ENCODE measurements at places on chromosomes 16 and 17. TPM values are rescaled to one million over a fixed set of nuclear protein-coding genes. Genes with fewer than 3 reads are reported as not detected.

GRCh38 chr16:57284209-57284951 is at the start of gene PLLP:
Gene PLLP (minus strand): TSS chr16:57284672. CDS start chr16:57284540, 132 bp downstream.
- peak; percentile 64 for ATAC-seq

DNA sequence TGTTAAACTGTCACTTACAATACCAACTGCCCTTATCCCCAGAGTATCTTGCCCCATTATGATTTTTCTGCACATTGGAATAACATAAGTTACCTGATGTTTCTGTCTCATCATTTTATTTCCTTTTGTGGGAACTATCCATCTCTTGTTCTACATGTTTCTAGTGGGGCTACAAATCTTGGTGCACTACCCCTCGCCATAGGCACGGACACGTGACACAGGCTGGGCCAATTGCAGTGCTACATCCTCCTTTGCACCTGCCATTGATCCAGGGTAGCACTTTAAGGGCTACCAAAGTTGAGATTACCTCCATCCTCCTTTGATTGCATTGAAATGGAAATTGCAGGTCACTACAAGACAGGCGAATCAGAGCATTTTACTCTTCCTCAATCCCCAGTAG is 14.2 kb upstream of the SYT17 start:
- no peak for ATAC-seq

DNA sequence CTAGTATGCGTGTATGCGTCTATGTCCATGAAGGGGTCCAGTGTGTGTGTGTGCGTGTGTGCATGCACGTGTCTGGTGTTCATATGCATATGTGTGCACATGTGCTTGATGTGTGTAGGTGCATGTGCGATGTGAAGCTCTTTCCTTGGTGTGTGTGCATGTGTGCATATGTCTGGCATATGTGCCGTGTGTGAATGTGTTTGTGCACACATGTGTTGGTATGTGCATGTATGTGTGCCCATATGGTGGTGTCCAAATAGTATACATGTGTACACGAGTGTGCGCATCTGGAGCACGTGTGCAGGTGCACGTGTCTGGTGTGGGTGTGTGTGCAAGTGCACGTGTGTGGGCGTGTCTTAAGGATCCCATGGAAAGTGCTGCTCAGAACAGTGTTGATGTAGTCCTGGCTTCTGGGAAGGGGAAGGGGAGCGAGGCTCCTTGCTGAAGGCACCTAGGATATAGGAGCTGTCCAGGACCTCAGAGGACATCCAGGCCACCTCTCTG is 17.0 kb downstream of the CACNA1G start:
- no peak for ATAC-seq

GRCh38 chr17:73586275-73586832 is 57.9 kb downstream of the SDK2 start:
- no peak for ATAC-seq

- ATAC-seq, result peak; percentile 98
These were observed at the start of gene WBP2 for GRCh38 chr17:75855310-75856061. Gene WBP2 (minus strand): TSS chr17:75855335. CDS start chr17:75855297, 38 bp downstream.

DNA sequence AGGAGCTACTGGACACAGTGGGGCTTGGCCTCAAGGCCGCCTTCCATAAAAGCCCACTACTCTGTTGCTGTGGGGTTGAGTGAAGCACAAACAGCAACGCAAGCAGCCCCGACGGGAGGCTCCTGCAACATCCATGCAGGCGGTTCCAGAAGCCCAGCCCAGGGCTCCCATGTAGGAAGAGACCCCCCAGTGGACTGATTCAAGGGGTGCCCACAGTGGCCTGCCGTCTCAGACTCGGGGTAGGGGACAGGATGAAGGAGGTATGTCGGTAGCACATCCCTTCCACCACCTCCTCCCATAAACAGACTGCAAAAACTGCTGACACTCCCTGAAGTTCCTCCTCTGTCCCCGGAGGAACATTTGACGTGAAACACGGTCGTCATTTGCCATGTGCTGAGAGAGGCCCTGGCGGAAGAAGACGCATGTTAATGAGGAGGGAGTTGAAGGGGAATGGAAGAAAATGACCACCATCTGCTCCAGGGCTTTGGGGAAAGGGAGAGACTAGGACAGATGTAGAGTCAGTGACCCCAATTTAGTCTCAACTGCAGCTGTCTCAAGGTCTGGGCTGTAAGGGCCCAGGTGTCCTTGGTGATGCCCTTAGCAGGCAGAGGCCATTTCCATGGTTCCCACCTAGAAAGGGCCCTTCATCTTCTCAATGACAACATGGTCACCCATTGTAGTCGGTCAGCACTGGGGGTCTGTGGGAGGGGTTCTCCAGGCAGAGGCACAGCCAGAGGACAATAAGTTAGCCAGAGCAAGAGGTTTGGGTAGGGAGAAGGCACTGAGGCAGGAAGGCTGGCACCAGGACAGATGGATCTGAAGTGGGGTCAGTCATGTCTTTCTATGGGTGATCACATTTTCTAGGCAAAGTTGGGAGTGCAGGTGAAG is 200.6 kb downstream of the CPPED1 start:
- no peak for ATAC-seq

GRCh38 chr16:7361416-7362129 is 28.9 kb downstream of the RBFOX1 start:
- no peak for ATAC-seq

DNA sequence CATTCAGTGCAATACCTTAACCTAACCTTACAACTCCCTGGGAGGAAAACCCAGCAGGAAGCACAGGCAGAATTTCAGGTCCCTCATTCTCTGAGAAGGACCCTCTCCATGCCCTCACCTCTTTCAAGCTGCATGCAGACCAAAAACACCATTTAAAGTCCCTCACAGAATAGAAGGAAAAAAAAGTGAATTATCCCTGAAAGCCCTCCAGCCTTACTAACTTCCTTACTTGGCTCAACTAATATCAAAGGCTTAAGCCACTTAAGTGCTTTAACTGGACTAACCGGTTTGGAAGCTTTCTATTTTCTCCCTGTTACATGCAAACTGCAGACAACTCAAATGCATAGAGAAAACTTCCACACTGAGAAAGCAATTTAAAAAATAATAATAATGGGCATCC is 60.5 kb downstream of the ADAMTS18 start:
- peak; percentile 71 for ATAC-seq

GRCh38 chr17:81854974-81855774 is 5.2 kb downstream of the P4HB start:
- ATAC-seq, result peak; percentile 62

GRCh38 chr17:17988427-17988945 is 15.8 kb downstream of the DRC3 start:
- no peak for ATAC-seq

DNA sequence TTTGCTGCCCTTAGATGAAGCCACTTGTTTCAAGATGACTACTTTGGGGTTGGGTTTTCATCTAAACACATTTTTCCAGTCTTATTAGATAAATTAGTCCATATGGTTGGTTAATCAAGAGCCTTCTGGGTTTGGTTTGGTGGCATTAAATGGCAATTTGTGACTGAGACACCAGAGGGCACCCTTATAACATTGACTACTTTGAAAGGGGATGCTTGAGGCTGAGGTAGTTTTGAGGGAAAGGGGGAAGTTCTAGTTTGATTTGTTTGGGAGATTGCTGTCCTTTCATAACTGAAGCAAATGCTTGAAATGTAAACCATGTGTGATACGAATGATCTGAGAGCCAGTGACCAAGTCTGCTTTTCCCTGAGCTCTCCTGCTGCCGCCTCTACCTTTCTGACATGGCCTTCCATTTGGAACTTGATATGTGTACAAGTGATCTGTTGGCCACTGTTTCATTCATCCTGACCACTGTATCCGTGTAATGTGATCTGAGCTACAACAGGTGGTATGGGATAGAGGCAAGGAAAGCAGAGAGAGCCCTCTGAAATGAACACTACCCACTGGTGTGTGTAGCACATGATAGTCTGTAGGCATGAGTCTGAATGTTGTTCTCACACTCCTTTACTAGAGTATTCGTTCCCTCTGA is 5.8 kb upstream of the RARA start:
- peak; percentile 44 for ATAC-seq

- ATAC-seq, result peak; percentile 72
These were observed 15.9 kb downstream of the ARHGAP23 start for GRCh38 chr17:38444151-38444550.

- no peak for ATAC-seq
These were observed 88.9 kb downstream of the SDK2 start for GRCh38 chr17:73555199-73555960.

- ATAC-seq, result no peak
These were observed 882 bp upstream of the TOX3 start for GRCh38 chr16:52547834-52548215.

- ATAC-seq, result no peak
These were observed 471 bp downstream of the PARD6A start for GRCh38 chr16:67661101-67661761.

DNA sequence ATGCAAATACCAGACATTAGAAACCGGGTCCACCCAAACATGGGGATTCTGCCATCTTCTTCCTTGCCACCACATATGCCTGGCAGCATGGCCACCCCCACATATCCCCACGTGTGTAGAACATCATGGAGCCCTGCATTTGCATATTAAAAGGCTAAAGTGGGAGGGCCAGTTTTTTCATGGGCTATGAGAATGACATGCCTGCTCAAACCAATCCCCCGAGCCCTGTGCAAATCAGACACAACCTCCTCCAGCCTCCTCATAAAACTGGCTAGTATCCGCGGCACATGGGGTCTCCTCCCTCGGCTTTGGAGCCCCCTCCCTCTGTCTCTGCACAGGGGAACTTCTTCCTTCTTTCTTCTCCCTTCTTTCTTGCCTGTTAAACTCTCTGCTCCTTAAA is 174.9 kb upstream of the WSCD1 start:
- no peak for ATAC-seq

- ATAC-seq, result no peak
These were observed 152.3 kb downstream of the PCTP start for GRCh38 chr17:55903028-55903690.

GRCh38 chr17:76868176-76868668 is at the start of gene MGAT5B:
Gene MGAT5B (plus strand): TSS chr17:76868404. CDS start chr17:76869030, 626 bp downstream.
- ATAC-seq, result peak; percentile 82

- no peak for ATAC-seq
These were observed 321.1 kb downstream of the C16orf95 start for GRCh38 chr16:86996081-86996480.

DNA sequence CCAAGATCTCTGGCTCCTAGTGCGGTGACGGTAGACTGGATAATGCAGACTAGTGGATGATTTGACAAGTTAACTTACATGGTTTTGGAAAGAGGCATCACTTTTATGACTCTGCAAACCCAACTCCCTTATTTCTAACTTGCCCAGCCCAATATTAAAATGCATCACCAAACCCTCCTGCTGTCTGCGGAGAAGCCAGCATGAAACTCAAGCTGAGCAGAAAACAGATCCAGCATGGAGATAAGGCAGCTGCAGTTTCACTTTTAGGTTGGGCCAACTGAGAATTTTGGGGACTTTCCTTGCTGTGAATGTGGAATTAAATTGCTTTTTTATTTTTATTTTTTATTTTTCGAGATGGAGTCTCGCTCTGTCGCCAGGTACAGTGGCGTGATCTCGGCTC is 27.8 kb downstream of the CDH1 start:
- ATAC-seq, result no peak

DNA sequence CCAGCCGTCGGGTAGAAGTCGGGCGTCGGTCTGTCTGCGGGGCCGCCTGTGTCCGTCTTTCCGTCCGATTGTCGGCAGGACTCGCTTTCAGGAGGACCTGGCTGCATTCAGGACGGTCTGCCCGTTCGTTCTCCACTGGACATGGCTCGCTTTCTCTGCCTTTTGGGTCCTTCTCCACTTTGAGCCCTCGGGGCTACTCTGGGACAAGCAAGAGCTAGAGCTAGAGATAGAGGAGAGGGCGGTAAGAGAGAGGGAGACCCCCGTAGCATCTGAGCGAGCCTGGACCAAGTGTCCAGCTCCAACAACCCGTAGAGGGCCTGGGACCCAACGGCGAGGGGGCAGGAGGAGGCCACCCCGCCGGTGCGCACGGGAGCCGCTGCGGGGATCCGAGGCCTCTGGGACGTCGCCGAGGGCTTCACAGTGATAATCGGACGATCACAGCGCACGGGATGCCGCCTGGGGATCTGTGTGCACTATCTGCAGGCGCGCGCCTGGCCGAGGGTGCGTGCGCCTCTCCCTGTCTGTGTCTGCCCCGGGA is 4.5 kb downstream of the TBX4 start:
- no peak for ATAC-seq

- ATAC-seq, result peak; percentile 79
These were observed at the start of gene ZNF205 for GRCh38 chr16:3112058-3112880. Gene ZNF205 (plus strand): TSS chr16:3112586. CDS start chr16:3113431, 845 bp downstream.

DNA sequence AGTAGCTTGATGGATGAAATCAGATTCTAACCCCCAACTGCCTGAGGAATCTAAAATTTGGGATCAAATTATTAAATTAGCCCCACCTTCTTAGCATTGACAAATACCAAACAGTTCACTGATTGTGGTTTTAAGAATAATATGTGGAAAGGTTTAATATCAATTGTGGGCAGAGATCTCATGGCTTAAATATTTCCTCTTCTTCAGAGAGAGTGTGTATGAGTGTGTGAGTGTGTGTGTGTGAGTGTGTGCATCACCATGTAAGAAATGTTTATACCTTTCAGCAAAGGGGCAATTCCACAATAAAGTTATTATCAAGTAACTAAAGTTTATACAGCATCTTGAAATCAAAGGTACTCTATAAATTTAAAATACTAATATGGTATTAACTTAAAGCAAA is 3.2 kb downstream of the SMURF2 start:
- ATAC-seq, result no peak

DNA sequence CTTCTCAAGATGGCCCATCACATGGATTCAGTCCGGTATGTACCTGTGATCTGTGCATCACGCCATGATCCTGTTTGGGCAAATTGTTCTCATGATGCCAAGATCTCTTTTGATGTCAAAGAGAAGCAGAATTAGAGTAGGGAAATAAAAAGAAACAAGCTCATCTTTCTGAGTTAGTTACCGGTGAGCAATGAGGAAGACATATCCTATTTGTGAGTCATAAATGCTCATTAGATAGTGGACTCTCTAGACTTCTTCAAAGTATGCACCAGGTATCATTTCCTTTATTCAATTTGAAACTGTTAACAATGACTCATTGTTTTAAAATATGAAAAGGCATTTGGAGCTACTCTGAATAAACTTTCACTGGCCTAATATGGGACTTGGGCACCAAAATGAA is 8.0 kb upstream of the KRTAP4-12 start:
- peak; percentile 66 for ATAC-seq

RUNDC3A gene
- 6.0 TPM for total RNA-seq

CMTM2 gene
- total RNA-seq, result not detected

EFCAB5 gene
- total RNA-seq, result not detected

TBC1D3H gene
- total RNA-seq, result not detected

NPIPB6 gene
- total RNA-seq, result 1.00 TPM

PDILT gene
- not detected for total RNA-seq

PCGF2 gene
- 18.0 TPM for total RNA-seq

CFAP52 gene
- total RNA-seq, result not detected

HASPIN gene
- total RNA-seq, result 3.4 TPM

GDPD1 gene
- 0.96 TPM for total RNA-seq

PPP1R27 gene
- total RNA-seq, result 0.24 TPM

ZSCAN10 gene
- not detected for total RNA-seq

MTHFSD gene
- total RNA-seq, result 11.2 TPM

AOC3 gene
- 5.7 TPM for total RNA-seq

SULT1A2 gene
- total RNA-seq, result 0.32 TPM

CD300LF gene
- total RNA-seq, result 0.40 TPM

TBX21 gene
- not detected for total RNA-seq
